ENCODE measurements at places on chromosomes 1 and 21.

DNA sequence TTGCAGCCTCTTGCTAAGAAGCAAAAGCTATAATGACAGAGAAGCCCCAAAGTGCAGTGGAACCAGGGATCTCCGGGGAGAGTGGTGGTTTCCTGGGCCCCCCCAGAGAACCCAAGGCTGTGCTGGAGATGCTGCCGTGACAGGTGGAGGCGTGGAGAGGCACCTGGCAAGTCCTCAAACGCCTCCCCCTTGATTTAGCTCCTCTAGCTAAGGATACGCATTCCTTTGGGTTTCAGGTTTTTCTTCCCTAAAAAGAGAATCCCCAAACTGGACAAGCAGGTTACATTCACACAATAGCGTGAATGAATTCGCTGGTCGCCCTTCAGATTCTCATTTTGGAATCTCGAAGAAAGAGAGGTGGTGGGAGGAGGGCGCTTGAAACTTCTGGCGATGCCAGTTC, 853 bp upstream of the ATP1A1 start:
- DNase-seq: no peak

- no peak for DNase-seq
These were observed 5.6 kb downstream of the WNT9A start for GRCh38 chr1:227942021-227942715.

DNA sequence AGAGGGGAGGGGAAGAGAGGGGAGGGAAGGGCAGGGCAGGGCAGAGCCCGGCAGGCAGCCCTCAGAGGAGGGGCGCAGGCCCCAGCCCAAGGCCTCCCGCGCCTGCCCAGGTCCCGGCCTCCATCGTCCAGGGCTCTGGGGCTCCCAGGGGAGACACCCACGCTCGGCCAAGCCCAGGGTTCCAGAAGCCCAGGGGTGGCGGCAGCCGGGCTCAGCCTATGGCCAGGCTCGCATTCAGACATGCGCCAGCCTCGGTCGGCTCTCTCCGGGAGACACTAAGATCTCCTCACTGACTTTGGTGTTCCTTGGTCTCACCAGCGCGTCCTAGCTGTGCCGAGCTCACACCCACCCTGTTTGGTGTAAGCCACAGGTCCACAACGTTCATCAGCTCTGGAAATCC, 7.1 kb upstream of the ANKRD65 start:
- DNase-seq: no peak

GRCh38 chr1:183463566-183463965, 8.7 kb upstream of the SMG7 start:
- no peak for DNase-seq

DNA sequence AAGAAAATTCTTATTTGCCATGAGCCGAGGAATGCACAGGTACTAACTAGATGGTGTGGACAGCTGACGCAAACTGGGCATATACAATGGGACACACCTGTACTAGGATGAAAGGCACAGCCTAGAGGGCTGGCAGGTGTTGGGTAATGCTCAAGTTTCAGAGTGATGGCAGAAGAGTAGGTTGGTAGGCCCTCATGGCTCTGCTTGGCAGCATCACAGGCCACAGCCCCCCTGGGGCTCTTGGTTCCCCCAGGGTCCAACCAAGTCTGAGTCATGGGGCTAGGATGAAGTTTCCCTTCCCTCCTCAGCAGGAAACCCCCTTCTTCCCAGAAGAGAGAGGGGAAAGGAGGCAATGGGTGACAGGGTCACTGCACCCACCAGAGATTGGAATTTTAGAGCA, 35.2 kb downstream of the SPEN start:
- DNase-seq: no peak

DNA sequence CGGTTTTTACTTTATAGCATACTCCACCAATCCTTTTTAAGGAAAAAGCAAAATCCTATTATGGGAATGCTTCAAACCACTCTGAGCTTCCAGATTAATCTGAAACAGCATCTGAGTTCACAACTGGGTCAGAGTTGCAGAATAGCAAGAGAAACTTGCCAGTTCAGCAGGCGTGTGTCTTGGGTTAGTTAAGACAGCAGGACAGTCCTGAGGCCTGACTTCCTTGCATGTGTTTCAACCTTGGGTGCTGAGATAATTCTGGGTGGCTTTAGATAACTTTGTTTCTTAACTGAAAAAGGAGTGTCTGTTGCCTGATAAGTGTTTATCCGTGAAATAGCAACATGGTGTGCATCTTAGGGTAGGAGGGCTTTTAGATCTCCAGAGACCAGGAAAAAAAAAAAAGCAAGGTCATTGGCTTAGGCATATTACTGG, 169.2 kb downstream of the DHRS3 start:
- DNase-seq: no peak

DNA sequence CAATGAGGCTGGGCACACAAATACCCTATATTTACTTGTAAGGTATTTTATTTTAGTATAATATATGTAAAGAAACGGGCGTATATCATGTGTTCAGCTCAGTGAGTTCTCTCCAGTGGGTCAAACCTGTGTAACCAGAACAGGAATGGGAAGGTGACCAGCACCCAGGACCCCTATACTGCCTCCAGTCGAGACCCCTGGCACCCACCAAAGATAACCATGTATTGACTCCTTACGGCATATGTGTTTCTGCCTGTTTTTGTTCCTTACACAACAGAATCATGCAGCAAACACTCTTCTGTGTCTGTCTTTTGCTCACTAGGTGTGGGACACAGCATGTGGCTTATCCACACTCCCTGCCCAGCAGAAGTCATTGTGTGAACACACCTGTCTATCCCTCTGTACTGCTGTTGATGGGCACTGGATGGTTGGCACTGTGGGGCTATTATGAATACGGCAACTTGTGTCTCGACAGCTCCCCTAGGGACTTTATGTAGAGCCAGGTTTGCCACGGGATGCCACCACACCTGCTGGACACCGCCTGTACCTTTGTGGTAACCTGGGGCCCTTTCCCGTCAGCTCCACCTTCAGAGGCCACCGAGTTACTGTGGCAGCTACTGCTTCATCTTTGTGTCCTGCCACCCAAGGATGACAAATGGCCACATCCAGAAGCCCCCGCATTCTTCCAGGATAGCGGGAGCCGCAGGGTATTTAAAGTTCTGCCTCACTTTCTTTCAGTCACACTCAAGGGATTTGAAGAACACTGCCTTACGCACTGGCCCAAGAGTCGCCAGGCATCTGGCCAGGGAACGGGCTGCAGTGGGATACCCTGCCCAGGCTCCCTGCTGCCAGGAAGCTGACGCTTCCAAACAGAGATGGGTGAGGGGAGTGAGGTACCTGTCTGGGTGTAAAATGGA, 23.5 kb upstream of the C2CD2 start:
- DNase-seq: no peak

- peak; percentile 65 for DNase-seq
These were observed 7.7 kb downstream of the EPHX1 start for GRCh38 chr1:225817611-225818061.

- no peak for DNase-seq
These were observed 45.7 kb downstream of the GPR161 start for GRCh38 chr1:168091063-168091462.

DNA sequence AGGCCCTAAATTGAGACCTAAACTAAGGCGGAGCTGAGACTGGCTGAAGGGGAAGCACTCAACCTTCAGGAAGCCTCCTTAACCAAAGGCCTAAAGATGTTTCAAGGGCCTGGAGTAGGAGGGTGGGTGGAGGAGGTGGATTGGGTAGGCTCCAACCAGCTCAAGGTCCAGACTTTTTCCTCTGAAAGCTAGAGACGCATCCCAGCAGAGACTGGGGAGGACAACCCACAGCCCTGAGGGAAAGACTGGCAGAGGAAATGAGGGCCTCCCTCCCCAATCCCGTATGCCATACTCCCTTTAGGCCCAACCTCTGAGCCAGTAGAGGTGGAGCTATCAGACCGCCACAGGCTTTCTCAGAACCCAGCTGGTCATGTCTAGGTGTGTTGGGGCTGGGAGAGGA, 1.1 kb downstream of the ECM1 start:
- DNase-seq: no peak

DNA sequence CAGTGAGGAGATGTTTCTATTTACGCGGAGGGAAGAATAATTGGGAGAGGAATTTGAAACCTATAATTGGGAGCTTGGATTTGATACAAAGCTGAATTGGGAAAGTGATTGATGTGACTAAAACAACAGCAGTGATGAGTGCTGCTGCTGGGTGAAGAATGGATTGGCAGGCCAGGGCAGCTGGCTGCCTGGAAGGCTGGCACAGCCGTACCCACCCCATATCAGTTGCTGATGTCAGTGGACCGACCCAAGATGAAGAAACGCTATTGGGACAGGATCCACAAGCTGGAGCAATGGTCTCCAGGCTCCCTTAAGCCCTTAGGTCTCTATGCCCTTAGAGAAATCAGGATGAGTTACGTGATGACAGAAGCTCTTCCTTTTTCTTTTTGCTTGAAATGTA, 47.4 kb downstream of the GRIK1 start:
- DNase-seq: no peak

DNA sequence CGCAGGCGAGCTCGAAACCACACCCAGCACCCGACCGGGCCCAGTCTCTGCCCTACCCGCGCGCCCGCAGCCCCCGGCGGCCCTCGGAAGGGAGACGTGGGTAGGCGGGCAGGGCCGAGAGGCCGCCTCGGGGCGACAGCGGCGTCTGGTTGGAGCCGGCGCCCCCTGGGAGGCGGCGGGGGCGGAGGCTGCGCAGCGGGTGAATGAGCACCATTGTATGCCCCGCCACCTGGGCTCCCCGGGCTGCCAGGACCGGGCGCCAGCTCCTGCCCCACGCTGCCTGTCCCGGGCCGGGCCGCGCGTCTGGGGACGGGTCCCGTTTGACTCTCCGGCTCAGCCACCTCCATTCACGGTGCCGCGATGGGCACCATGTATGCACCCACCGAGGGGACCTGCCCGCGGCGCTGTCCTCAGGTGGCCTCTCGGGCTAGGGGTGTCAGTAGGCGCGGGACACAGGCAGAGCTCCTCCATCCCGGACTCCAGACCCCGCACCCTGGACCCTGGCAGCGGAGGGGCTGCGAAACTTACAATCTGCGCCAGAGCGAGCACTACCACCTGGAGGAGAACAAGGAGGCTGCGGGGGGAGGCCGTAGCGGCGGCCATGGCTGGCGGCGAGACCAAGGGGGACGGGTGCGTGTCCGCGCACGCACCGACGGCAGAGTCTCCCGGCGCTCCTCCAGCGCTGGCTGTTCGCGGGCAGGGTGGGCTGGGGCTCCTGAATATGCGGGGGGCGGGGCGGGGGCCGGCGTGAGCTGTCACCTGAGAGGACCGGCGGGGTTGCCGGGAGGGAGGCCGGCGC, at the start of gene COL9A2:
Gene COL9A2 (minus strand): TSS at position 692 of the 799 bp plus-strand sequence. CDS start 89 bp downstream, at position 603.
- no peak for DNase-seq

DNA sequence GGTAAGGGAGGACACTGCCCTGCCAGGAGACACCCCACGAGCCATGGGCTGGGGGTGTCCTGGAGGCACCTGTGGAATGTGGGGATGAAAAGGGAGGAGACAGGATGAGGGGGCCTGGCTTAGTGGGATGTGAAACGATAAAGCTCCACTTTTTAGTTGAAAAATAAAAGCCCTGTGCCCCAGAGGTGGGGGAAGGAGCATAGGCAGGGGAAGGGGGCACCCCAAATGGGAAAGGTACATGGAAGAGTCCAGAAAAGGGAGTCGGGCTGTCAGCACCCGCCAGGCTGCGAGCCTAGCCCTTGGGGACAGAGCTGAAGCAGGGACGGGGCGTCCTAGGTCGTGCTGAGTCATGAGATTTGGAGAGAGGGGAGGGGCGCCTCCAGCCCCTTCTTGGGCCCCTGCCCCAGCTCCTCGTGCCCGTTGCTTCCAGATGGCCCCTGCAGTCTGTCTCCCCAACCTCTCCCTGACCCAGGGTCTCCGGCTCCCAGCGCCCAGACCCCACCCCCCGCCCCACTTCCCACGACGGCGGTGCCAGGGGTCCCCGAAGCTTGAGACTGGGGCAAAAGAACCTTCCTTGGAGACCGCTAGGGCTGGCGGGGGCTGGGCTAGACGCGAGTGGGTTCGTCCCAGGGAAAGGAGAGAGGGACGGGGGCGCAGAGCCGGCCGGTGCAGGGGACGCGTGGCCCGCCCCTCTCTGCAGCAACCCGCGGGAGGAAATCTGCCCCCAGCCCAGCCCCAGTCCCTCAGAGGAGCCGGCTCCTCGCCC, 795 bp downstream of the SYT2 start:
- no peak for DNase-seq

GRCh38 chr1:216702170-216702569, 21.1 kb downstream of the ESRRG start:
- no peak for DNase-seq
